ENCODE measurements at places on chromosomes 2 and 18. TPM values are rescaled to one million over a fixed set of nuclear protein-coding genes. Genes with fewer than 3 reads are reported as not detected.

CYP27A1 gene
- not detected for total RNA-seq

- H3K4me3 ChIP-seq = peak overlapping the region; percentile 64
- no peaks in the 10 kb centered on the region for H3K36me3 ChIP-seq
- no peak overlapping the region for H3K27ac ChIP-seq
- H3K27me3 ChIP-seq = peaks cover 11% of the 10 kb centered on the region
Observed at GRCh38 chr2:241036964-241037421, 38.6 kb downstream of the SNED1 start.

DNA sequence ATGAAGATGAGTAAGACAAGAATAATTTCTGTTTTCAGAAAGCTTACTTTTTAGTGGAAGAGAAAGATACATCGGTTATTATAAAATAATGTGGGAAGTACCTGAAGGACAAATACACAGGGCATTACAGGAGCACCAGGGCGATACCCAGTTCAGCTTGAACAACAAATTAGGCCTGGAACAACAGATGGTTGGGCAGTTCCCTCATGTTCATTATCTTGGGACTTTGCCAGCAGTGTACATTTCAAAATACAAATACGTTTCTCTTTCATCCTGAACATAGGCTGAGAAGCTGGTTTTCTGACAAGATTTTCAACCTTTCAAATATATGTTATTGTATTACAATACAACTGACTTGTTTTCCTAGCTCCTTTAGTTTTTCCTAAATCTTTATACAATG, 79.6 kb downstream of the TGIF1 start:
- no peak for DNase-seq
- no peak overlapping the region for H3K27ac ChIP-seq
- peaks cover 16% of the 10 kb centered on the region for H3K4me1 ChIP-seq
- H3K4me3 ChIP-seq = no peak overlapping the region
- H3K36me3 ChIP-seq = no peaks in the 10 kb centered on the region

GRCh38 chr18:7592305-7593071, 25.4 kb downstream of the PTPRM start:
- no peaks in the 10 kb centered on the region for H3K36me3 ChIP-seq
- no peak overlapping the region for H3K4me3 ChIP-seq

- DNase-seq = no peak
- H3K27ac ChIP-seq = no peak overlapping the region
- no peak overlapping the region for H3K4me3 ChIP-seq
Observed at GRCh38 chr2:3193443-3194330, 183.9 kb downstream of the EIPR1 start.
